Cortex of kidney (tissue), 1 donor: ENCODE measurements at places on chromosomes 4 and X.

DNA sequence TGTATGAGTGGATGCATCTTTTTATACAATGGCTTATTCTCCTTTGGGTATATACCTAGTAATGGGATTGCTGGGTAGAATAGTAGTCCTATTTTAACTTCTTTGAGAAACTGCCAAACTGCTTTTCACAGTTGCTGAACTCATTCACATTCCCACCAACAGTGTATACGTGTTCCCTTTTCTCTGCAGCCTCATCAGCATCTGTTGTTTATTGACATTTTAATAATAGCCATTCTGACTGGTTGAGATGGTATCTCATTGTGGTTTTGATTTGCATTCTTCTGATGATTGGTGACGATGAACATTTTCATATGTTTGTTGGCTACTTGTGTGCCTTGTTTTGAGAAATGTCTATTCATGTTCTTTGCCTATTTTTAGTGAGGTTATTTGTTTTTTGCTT is 687.0 kb upstream of the EPHA5 start:
- DNase-seq, result no peak

- no peak for DNase-seq
Measured at GRCh38 chrX:43000121-43000520, 222.2 kb upstream of the PPP1R2C start.

DNA sequence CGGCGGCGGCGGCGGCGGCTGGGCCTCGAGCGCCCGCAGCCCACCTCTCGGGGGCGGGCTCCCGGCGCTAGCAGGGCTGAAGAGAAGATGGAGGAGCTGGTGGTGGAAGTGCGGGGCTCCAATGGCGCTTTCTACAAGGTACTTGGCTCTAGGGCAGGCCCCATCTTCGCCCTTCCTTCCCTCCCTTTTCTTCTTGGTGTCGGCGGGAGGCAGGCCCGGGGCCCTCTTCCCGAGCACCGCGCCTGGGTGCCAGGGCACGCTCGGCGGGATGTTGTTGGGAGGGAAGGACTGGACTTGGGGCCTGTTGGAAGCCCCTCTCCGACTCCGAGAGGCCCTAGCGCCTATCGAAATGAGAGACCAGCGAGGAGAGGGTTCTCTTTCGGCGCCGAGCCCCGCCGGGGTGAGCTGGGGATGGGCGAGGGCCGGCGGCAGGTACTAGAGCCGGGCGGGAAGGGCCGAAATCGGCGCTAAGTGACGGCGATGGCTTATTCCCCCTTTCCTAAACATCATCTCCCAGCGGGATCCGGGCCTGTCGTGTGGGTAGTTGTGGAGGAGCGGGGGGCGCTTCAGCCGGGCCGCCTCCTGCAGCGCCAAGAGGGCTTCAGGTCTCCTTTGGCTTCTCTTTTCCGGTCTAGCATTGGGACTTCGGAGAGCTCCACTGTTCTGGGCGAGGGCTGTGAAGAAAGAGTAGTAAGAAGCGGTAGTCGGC is 528 bp downstream of the FMR1 start:
- DNase-seq, result no peak

GRCh38 chr4:2264481-2265041 is 2.7 kb upstream of the MXD4 start:
- no peak for DNase-seq

DNA sequence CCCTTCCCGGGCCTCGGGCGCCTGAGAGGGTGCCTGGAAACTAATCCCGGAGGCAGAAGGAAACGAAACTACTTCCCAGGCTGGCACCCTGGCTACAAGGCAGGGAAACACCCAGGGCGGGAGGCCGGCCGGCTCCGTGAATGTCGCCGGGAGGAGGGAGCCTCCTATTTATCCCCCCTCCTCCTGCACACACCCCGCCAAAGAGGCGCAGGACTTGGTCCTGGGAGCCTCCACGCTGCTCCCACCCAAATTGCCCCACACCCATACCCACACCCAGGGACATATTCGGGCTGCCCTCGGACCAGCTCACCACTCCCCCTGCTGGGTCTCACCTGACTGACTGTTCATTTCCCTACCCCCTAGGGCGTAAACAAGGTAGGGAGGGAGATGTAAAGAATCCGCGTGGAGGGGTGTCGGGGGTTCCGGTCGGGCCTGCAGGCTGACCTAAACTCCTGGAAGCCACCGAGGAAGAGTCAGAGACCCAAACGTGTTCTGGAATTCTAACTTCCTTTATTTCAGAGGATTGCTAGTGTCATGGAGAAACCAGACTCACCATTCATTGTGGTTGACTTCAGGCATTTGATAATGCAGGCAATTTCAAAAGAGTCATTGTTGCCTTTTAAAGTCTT is at the start of gene BTC:
TSS of gene BTC (minus strand) at position 142 of the 629 bp plus-strand sequence. CDS start 198 bp downstream, outside the sequence.
- DNase-seq, result no peak
